ENCODE measurements at places on chromosomes 11 and 22. TPM values are rescaled to one million over a fixed set of nuclear protein-coding genes. Genes with fewer than 3 reads are reported as not detected.

Gene LINC01488
- not detected for total RNA-seq

Gene INPPL1
- total RNA-seq = 152 TPM

Gene TSSK2
- not detected for total RNA-seq

Gene SCN3B
- total RNA-seq = not detected

Gene SCGB1C1
- total RNA-seq = not detected

Gene RIBC2
- total RNA-seq = 12.8 TPM

Gene NLRP10
- not detected for total RNA-seq

GRCh38 chr11:47399860-47400767, 8.3 kb upstream of the SLC39A13 start:
- no peak for DNase-seq
- H3K4me3 ChIP-seq = peak overlapping the region; percentile 66
- H3K36me3 ChIP-seq = no peaks in the 10 kb centered on the region

GRCh38 chr11:575313-575995, 816 bp upstream of the PHRF1 start:
- H3K36me3 ChIP-seq = peaks cover 7% of the 10 kb centered on the region
- H3K27ac ChIP-seq = peak overlapping the region; percentile 47
- peaks cover 21% of the 10 kb centered on the region for H3K27me3 ChIP-seq
- peaks cover 45% of the 10 kb centered on the region for H3K4me1 ChIP-seq

GRCh38 chr11:68148879-68149278, 27.7 kb upstream of the CHKA start:
- no peak for DNase-seq
- no peaks in the 10 kb centered on the region for H3K27me3 ChIP-seq
- no peaks in the 10 kb centered on the region for H3K36me3 ChIP-seq
- no peak overlapping the region for H3K4me3 ChIP-seq
- H3K4me1 ChIP-seq = peaks cover 4% of the 10 kb centered on the region

DNA sequence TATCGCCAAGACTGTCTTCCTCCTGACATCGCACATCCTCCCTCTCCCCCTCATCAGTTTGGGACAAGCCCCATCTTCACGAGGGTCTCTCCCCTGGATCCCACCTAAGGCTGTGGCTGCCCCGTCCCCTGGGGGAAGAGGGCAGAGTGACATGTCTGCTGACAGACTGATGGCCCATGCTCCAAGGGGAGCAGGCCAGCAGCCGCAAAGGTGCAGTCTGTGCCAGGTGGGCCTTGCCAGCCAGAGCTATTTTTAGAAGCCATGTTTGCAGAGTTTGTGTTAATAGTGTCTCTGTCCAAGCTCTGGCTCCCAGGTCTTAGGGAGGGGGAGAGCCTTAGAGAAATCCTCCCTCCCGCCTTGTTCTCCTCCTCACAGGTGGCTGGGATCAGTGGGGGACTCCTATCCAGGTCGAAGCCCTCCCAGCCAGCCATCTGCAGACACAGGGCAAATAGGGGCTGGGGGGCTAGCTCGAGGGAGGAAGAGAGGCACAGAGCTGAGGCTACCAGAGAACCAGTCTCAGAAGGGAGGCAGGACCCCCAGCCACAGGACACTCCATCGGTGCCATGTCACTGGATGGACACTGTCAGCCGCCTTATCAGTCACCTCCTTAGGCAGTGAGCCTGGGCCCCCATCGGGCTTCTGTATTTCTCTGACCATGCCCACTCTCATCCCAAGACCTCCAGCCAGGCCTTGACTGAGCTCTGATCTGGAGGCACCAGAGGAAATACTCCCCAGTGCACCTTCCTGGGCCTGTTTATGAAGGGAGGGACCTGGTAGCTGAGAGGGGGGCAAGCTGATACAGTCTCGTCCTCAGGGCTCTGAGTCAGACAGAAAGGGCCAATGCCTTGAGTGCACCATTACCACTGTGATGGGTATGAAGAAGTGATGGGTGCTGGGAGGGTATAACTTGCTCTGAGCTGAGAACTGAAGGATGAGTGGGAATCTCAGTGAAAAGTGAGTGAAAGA, 49.3 kb downstream of the CHRDL2 start:
- H3K4me3 ChIP-seq = no peak overlapping the region
- H3K27me3 ChIP-seq = peaks cover 24% of the 10 kb centered on the region
- H3K36me3 ChIP-seq = no peaks in the 10 kb centered on the region

DNA sequence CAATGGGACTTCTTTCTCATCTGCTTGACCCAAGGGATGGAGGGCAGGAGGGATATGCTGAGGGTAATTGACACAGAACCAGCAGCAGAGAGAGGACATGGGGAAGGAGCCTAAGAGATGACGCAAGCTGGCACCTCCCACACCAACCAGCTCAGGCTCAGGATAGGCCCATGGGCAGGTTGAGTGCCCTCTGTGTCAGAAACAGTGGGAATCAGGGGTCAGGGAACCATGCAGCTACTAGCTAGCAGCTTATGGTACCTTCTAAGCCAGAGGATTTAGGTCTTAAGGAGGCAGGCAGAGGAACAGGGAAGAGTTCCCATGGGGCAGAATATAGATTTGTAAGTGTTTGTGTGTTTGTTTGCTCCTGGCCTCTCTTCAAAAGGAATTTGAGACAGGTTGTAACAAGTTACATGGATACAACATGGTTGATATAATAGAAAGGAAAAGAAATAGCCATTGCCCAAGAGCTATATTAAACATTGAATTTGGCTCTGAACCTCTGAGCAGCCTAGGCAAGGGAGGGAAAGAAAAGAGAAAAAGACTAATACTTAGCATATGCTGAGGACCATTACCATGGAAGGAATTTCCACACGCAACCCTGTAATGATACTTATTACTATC, 39.9 kb upstream of the NAV2 start:
- peaks cover 13% of the 10 kb centered on the region for H3K4me1 ChIP-seq
- no peak overlapping the region for H3K27ac ChIP-seq
- H3K4me3 ChIP-seq = no peak overlapping the region
- H3K36me3 ChIP-seq = no peaks in the 10 kb centered on the region

DNA sequence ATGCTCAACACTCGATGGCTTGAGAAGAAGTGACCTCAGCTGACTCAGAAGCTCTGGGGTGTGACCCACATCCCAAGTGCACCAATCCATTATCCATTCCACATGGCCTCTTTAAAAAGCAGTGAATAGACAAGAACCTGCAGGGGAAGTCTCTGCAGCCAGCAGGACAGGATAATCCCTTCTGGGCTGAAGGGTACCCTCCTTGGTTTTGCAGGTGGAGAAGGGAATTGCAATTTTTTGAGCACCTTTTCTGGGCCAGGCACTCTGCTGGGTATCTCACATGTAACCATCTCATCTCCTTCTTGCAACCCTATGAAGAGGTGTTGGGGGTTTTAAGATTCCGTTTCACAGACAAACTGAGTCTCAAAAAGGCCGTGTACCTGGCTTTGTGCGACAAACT, 76.6 kb downstream of the MYO18B start:
- DNase-seq = no peak
- H3K4me3 ChIP-seq = no peak overlapping the region
- peaks cover 32% of the 10 kb centered on the region for H3K27me3 ChIP-seq

GRCh38 chr11:119065369-119065768, 2.2 kb upstream of the VPS11 start:
- H3K27me3 ChIP-seq = no peaks in the 10 kb centered on the region
- DNase-seq = peak; percentile 73
- peak overlapping the region; percentile 2 for H3K27ac ChIP-seq

DNA sequence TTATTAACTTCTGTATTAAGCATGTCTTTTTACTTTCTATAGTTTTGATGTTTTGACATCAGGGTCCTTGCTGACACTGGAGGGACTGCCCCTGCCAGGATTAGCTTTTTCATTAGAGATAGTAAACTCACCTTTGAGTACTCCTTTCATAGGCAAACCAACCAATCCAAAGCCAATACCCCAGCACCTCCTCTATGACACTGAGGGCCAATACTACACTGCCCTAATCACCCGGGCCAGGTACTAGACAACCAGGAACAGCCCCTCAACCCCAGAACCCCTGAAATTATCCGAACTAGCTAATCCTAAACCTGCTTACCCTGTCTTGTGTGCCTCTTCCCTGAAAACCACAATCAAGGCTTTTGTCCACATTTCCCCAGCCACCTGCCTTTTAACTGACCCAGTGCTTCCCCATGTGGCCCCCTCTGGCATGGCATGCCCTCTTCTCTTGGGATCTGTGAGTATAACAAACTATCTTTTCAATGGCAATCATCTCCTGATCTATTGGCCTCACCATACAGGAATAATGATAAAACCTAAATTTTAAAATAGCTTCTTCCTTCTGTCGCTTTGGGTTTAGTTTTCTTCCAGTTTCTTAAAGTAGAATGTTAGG, 31.2 kb downstream of the RAB6A start:
- no peaks in the 10 kb centered on the region for H3K27me3 ChIP-seq
- no peak overlapping the region for H3K27ac ChIP-seq
- no peak for DNase-seq
- H3K4me1 ChIP-seq = peaks cover 7% of the 10 kb centered on the region
- peaks cover 41% of the 10 kb centered on the region for H3K36me3 ChIP-seq
- no peak overlapping the region for H3K4me3 ChIP-seq

GRCh38 chr22:46297151-46297812, 612 bp downstream of the GTSE1 start:
- H3K27me3 ChIP-seq = no peaks in the 10 kb centered on the region
- H3K4me1 ChIP-seq = peaks cover 71% of the 10 kb centered on the region
- H3K27ac ChIP-seq = peak overlapping the region; percentile 41
- H3K36me3 ChIP-seq = peaks cover 43% of the 10 kb centered on the region
- peak; percentile 53 for DNase-seq

Data from activated CD8-positive, alpha-beta memory T cell treated with anti-CD3 and anti-CD28 coated beads, Interleukin-2, amount 10 ng/mL, durations not matched to agents 7 days and 5 days (primary cell).